ENCODE measurements at places on chromosomes 3 and 15.
A peak's percentile ranks its signal among the peaks of the same experiment; 100 is the strongest.

DNA sequence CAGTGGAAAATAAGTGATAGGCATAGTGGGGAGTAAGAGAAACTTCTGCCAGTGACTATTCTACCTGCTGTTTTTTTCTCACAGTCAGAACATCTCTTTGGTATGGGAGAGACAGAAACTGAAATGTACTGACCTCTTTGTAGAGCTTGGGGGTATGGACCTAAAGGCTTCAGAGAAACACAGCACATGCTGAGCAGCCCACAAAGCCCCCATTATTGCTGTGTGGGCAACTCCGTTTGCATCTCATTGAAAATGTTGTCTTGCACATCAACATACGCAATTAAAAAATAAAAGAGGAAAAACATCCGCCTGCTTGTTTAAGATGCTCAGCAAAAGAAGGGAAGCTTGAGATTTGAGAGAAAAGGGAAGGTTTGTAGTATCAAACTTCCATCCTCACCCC lies 443.4 kb upstream of the SEMA6D start:
- no peak for DNase-seq

GRCh38 chr3:15122398-15122797 lies 23.4 kb upstream of the RBSN start:
- no peak for DNase-seq

- DNase-seq, result no peak
These were observed 32.2 kb upstream of the GREM1 start for GRCh38 chr15:32685576-32685975.

DNA sequence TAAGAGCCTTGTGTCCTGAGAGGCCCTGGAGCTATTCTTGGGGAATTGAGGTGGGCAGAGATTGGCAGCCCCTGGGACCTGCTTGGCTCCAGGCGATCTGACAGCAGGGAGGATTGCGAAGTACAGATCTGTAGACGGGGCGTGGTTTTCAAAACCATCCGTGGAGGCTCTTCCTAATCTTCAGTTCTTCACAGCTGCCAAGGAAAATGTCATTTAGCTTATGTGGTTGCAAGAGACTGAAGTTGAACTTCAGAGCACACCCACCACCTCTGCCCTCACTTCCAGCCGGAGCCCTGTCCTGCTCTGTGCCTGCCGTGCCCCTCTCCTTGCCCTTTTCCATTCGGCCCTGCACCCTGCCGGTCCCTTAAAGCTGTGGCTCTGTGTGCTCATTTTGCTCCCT lies 12.9 kb downstream of the NISCH start:
- DNase-seq, result no peak

GRCh38 chr3:184568560-184568923 lies 7.0 kb downstream of the EPHB3 start:
- no peak for DNase-seq

GRCh38 chr3:186268616-186269448 lies 93.2 kb downstream of the DGKG start:
- DNase-seq, result no peak

- DNase-seq, result no peak
These were observed 113.8 kb downstream of the ITPR1 start for GRCh38 chr3:4606911-4607310.

DNA sequence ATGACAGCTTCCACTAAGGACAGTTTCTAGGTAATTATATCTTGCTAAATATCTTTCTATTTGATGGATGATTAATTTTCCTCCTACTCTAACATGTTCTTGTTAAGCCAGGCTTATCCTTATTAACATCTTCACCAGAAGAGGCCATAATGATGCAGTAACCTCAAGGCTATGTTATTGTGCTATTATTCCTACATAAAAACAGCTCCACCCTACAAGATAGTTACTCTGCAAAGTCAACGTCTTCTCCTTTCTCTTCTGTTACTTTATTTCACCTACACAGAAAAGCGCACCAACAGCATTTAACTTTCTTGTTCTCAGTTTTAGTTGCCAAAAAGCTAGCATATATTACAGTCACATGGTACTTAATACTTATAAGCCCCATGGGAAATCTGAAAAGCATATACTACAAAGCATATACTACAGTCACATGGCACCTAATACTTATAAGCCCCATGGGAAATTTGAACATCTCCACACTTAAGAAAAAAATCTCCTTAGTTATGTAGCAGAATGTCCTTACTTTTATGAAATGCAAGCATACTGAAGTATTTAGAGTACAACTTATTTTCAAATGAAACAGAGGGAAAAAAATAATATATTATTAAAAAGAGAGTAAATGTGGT lies 13.4 kb downstream of the ADAM10 start:
- DNase-seq, result no peak

- no peak for DNase-seq
These were observed 402.8 kb downstream of the EPHB1 start for GRCh38 chr3:135197856-135198255.

DNA sequence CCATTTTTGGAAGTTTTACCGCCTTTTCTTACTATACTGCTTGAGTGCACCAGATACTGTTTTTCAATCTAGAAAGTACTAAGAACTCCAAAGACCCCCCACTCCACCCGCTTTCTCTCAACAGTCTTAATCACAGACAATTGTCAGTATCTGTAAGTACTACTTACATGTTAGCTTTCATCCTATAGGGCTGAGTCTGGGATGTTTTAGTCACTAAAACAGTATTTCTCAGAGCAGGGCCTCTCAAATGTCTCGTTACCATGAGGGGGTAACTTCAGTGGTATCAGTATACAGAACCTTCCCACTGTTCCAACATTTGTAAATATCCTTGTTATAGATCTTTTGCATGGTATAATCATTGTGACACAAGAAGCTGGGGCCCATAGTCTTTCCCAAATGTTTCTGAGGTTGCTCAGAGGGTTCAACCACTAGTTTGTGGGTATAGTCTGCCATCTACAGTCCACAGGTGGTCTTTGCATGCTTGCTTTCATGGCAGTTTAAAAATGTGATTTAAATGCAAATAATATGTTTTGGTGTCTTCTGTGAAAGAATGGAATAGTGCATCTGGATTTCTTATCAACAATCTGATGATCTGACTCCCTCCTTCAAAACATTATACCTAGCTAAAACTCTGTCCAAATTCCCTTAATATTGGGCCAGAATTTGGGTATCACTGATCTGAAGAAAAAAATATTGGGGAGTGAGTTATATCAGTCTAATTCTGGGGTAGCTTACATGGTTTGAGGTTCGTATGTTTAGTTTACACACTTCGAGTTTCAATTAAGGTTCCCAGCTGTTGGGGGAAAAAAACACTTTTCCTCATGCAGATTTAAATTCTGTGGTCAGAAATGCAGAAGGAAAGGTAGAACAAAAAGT lies 18.0 kb upstream of the DNAJC13 start:
- DNase-seq, result no peak

- no peak for DNase-seq
These were observed 48.1 kb upstream of the SEMA6D start for GRCh38 chr15:47669221-47669620.

GRCh38 chr3:59040902-59041301 lies 8.9 kb downstream of the CFAP20DC start:
- no peak for DNase-seq

GRCh38 chr3:149374793-149375500 lies 2.5 kb downstream of the TM4SF1 start:
- DNase-seq, result no peak

DNA sequence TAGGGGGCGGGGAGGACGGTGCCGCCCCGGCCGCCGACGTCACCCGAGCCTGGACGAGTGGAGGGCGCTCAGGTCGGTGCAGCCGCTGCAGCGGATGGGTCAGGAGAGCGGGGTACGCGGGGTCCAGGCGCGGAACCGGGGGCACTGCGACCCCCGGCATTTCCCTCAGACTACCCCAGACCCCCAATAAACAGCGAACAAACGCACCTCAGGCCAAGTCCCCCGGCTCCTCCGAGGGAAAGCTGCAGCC lies 78.9 kb downstream of the IQSEC1 start:
- peak; percentile 56 for DNase-seq

DNA sequence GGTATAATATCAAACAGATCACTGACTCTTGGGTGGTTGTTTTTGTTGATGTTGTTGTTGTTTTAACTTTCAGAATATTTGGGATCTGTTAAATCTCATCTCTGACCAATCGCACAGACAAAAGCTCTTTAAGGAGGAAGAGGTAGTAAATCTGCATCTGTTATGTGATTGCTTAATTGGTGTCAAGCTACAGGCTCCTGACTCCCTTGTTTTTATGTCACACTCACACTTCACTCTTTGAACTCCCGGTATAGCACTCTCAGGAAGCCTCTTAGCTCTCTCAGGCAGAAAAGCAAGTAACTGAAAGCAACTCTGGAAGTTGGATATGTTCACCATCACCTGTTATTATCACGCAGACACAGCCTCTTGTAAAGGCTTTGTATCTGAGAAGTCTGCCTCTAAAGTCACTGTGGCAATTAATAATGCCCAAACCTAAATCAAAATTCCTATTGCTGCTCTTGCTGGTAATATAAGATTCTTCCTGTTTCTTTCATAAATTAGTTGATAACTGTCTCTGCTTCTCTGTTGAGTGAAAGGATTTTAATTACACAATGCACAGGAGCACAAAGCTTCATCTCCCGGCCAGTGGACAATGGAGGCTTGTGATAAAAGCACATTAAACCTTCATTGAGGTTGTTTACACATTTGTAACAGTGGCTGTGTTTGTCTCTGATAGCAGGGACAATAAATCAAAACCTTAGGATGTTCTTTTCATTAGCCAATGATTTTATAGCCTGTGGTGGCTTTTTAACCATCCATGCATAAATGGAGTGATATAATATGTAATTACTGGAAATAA lies 576.7 kb downstream of the MFSD1 start:
- no peak for DNase-seq

GRCh38 chr3:197706658-197707057 lies 30.0 kb downstream of the RUBCN start:
- DNase-seq, result no peak

DNA sequence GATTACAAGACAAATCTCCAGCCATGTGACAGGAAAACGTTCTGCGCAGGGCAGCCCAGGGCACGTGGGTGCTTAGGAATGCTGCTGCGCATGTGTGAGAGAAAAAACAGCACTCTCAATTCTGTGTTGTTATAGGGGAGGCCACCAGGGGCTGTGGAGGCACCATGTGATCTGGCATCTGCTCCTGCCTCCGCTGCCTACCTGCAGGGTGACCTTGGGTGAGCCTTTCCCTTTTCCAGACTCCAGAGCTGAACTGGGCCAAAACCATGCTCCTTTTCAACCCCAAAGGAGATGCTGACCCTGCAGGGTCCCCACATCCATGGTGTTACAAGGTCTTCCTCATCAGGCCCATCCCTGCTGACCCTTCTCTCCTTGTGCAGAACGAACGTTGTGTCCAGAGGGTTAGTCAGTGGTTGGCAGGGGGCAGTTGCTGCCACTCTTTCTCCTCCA lies 81.5 kb upstream of the RASGRF1 start:
- no peak for DNase-seq

DNA sequence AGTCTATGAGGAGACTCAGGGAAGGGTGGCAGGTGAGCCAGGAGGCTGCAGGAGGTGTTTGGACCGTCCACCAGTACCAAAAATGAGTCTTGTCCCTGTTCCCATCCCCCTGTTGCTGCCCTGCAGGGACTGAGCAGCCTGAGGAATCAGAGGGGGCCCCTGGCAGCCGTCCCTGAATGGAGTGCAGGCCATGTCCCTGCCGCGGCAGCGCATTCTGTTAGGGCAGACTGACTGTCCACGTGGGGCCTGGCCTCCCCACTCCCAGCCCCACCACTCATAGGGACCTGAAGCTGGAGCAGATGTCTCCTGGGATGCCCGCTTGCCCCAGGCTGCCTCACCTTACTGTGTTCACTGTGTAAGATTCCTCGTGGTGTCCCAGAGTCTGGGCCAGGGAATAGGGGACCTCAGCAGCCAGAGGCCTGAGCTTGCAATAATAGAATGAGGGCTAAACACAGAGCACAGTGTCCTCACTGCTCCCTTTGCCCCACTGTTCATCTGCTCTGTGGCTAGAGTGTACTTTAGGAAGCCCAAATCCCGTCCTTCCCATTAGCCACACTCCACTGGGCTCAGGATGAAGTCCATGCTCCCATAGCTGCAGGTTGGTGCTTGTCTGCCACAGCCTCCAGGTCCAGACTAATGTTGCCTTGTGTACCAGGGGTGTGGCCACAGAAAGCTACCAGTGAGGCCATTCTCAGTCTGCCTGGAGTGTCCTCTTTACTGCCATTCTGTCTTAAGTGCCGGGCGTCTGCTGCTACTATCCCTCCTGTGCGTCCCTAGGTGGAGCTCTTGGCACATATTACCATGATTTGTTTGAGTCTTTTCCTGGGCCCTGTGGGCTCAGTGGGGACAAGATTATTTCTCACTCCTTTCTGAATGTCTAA lies 63.2 kb downstream of the HCN4 start:
- no peak for DNase-seq

DNA sequence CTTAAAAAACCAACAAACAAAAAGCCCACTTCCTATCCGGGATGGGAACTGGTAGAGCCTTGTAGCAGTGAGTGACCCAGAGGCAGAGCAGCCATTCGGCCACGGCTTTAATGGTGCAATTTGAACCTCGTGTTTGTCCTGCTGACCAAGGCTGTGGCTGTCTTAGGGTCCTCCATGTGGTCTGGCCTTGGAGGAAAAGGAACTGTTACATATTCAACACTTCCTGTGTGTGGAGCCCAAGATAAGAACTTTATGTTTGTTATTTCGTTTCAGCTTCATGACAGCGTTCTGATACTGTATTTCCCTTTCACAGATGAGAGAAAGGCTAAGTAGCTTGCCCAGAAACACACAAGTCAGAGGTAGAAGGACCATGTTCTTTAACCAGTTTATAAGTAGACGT lies 269.8 kb downstream of the SV2B start:
- no peak for DNase-seq

DNA sequence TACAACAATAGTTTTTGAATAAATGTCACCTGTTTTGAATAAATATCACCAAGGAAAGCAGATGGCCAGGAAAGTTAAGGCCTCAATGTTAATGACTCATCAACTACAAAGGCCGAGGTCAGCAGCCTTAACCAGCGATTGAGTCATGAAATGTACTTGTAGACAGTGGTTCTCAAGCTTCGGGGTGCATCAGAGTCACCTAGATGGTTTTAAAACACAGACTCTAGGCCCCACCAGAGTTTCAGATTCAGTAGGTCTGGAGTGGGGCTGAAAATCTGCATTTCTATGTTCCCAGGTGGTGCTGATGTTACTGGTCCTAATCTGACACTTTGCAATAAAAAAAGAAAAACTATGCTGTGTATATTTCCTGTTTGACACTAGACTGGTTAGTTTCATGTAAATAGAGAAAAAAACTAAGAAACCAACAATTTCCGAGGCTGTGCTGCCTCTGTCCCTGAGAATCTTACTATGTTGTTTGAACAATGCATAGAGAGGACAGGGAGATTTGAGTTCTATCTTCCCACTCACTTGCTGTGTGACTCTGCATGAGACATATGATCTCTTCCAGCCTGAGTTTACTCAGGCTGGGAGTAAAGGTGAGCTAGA lies 9.8 kb downstream of the RAB27A start:
- DNase-seq, result no peak
